CD4-positive, alpha-beta T cell treated with Interleukin-4 for 4 hours (primary cell): ENCODE measurements at places on chromosomes 7 and 10.

DNA sequence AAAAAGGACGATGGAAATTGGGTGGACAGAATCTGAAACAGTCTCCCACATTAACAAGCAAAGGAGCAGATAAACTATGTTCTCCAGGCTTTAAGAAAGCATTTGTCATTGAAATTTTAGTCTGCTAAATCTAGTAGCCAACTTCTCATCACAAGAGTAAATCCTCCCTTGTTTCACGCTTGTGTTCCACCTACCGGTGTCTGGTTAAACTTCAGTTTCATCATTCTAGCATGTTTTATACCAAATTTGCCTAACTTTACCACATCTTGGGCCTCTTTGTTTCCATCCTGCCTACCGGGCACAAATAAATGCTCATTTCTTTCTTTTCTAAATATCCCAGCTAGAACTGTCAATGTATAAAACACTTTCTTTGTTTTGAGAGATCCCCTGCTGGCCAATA lies 5.8 kb downstream of the LIPA start:
- no peak for DNase-seq

GRCh38 chr7:76300166-76300731 lies 2.2 kb upstream of the HSPB1 start:
- DNase-seq = no peak

GRCh38 chr7:152501506-152501905 lies 65.7 kb upstream of the KMT2C start:
- DNase-seq = no peak

DNA sequence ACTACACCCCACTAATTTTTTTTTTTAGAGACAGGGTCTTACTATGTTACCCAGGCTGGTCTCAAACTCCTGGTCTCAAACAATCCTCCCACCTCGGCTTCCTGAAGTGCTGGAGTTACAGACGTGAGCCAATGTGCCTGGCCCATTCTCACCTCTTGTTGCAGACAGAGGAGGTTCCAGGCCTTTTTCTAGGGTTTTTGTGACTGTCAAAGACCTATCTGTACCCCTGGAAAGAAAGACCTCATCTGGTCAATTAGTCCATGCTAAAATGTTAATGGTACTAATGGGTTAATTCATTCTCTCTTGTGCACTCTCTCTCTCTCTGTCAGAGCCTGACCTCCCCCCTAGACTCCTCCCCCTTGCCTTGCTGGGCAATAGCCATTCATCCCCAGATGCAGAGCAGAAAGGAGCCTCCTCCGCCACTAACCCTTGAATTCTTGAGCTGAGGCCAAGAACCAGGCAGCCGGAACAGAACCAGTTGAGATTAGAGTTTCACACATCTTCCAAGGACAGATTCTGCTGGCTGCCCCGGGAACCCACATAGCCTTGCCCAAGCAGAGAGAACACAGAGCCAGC lies 209.7 kb downstream of the SKIDA1 start:
- no peak for DNase-seq

DNA sequence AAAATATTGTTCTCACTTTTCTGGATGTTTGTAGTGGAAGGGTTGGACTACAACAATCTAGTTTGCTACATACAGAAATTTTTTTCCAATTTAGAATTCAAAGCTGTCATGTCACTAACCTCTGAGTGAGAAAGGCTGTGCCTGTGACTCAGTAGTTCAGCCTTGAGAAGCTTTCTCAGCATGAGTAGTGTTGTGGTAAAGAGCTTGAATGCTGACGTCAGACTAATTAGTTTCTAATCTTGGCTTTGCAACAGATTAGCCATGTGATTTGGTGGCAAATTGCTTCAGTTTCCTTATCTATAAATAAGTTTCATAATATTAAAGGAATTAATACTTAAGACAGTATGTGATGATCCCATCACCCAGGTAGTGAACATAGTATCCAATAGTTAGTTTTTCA lies 83.8 kb downstream of the ABCA13 start:
- no peak for DNase-seq

DNA sequence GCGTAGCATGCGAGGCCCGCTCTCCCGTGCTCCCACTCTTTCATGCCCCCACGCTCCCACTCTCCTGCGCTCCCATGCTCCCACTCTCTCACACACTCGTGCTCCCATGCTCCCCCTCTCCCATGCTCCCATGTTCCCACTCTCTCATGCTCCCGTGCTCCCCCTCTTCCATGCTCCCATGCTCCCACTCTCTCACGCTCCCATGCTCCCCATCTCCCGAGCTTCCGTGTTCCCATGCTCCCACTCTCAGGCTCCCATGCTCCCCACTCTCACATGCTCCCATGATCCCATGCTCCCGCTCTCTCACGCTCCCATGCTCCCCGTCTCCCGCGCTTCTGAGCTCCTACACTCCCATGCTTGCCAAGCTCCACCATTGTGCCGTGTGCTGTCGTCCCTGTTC lies 84.4 kb upstream of the ANLN start:
- DNase-seq = no peak

DNA sequence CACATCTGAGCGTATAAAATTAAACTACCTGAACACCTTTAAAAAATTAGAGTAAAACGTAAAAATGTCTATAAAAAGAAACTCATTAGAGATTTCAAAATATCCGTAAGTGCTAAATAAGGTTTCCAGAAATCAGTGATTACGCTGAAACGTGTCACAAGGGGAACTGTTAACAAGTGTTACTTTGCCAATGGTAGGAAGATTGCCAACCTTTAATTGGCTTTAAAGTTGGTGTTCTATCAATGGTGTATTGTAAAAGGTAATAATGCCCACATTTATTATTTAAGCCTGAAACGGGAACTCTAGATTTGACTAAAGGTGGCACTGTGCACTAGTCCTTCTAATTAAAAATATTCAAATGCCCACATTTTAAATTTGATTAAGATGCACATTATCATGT lies 37.8 kb upstream of the HIBADH start:
- no peak for DNase-seq

- no peak for DNase-seq
Observed at GRCh38 chr10:29761916-29762315, 127.1 kb upstream of the SVIL start.

DNA sequence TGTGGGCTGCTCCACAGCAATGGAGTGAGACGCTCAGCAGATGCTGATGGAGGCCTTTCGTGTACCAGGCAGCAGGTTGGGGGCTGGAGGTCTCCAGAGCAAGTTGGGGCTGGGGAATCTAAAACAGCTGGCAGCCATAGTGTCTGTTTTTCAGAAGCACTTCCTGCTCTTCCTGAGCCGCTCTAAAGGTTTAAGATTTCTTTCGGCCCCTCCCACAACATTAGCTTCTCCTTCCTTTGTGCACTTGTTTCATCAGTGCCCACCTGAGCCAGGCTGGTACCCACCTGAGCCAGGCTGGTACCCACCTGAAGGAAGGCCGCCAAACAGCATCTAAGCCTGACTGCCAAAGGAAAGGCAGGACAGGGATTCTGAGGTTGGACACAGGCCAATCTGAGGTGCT lies 18.4 kb upstream of the WAPL start:
- no peak for DNase-seq

GRCh38 chr7:15046861-15047260 lies 144.3 kb upstream of the DGKB start:
- no peak for DNase-seq

DNA sequence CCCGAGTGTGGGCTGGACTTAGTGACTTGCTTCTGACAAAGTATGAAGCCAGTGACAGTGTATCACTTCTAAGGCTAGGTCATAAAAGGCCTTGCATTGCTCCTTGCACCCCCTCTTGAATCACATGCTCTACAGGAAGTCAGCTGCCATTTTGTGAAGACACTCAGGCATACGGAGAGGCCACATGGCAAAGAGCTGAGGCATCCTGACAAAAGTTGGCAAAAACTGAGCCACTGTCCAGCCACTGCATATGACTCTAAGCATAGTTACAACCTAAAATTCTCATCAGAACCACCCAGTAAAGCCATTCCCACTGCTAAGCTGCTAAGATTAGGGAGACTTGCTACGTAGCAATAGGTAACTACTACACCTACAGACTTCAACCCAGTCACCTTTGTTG lies 18.6 kb downstream of the COBL start:
- DNase-seq = no peak

- no peak for DNase-seq
Observed at GRCh38 chr7:123425246-123425645, 109.1 kb downstream of the IQUB start.

DNA sequence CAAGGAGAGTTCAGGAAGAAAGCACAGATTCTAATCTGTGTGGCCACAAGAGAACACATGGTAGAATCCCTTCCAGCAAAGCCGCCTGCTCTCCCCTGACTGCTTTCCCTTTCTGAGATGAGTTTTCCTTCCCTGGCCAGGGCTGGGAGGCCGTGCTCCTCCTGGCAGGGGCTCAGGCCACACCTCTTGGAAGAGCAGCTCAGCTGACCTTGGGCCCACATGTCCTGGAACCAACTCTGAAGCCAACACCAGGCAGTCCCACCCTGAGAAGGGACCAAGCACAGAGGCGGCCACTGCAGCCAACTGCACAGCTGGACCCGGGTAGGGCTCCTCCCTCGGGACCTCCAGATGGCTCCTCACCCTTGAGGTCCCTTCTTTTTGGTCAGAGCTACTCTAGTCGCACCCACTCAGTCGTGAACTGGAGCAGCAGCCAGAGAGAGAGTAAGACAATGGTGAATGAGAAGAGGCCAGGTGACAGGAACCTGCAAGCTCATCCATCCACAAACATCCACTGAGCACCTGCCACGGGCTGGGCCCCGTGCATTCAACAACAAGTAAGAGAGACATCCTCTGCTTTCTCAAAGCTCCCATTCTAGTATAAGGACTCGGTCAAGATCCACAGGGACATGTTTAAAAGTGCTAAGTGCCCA lies 40.3 kb downstream of the FAM53B start:
- no peak for DNase-seq

DNA sequence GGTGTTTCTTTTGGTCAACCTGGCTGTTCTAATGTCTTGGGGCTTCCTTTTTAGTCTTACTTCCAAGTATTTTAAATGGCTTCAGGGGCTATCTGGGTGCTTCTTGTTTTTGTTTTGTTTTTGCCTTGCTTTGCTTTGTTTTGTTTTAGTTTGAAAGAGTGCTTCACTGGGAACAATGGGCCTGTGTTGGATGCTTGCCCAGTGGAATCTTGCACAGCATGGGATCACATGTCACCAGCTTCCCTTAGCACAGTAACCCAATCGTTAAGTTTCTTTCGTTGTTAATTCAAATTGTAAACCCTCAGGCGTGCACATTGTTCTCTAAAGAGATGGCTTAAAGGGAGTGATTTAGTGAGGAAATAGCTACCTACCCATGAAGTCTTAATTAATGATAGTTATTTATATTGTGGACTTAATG lies 8.9 kb downstream of the COL17A1 start:
- DNase-seq = no peak

DNA sequence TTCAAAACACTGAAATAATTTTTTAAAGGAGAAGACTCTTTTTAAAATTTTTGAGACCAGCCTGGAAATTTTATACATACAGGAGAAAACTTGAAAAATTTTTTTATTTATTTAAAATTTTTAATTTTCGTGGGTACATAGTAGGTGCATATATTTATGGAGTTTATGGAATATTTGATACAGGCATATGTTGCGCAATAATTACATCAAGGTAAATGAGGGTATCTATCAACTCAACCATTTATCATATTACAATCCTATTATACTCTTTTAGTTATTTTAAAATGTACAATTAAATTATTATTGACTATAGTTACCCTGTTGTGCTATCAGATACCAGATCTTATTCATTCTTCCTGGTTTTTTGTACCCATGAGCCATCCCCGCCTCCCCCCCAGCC lies 75.1 kb downstream of the AHCYL2 start:
- DNase-seq = no peak

GRCh38 chr10:6612371-6612770 lies 32.3 kb upstream of the PRKCQ start:
- peak; percentile 86 for DNase-seq

DNA sequence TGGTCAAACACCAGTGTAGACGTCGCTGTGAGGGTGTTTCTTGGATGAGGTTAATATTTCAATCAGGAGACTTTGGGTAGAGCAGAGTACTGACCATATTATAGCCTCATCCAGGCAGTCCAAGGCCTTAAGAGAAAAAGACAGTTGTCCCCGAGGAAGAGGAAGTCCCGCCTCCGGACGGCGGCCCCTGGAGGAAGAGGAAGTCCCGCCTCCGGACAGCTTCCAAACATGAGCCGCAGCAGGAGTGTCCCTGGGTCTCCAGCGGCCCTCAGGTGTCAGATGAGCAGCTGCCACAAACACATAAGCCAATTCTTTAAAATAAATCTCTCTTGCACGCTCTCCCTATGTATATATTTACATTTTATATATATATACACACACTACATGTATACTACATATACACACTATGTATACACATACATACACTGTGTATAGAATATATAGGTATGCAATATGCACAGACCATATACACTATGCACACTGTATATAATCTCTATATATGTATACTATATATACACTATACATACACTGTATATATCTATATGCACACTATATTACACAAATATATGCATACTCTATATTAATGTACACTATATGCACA lies 37.5 kb downstream of the PWWP2B start:
- peak; percentile 46 for DNase-seq

DNA sequence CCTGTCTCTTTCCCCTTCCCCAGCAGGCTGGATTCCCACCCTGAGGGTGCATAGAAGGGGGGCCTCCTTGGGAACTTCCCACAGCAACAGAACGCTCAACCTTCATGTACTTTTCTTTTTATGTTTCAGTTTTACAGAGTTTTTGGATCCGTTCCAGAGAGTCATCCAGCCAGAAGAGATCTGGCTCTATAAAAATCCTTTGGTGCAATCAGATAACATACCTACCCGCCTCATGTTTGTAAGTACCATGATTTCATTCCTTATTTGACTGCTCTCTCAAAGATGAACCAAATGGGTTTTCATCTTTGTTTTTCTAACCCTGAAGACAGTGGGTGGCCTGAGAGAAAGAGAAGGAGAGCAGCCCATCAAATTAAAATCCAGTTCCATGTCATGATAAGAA lies 46.7 kb downstream of the PLPP4 start:
- DNase-seq = no peak
